ENCODE measurements at places on chromosomes 11 and 22. TPM values are rescaled to one million over a fixed set of nuclear protein-coding genes. Genes with fewer than 3 reads are reported as not detected.

The LIF gene
- 569 TPM for total RNA-seq

The GGT1 gene
- 23.6 TPM for total RNA-seq

The ENTHD1 gene
- 0.11 TPM for total RNA-seq

The ENDOD1 gene
- 23.4 TPM for total RNA-seq

DNA sequence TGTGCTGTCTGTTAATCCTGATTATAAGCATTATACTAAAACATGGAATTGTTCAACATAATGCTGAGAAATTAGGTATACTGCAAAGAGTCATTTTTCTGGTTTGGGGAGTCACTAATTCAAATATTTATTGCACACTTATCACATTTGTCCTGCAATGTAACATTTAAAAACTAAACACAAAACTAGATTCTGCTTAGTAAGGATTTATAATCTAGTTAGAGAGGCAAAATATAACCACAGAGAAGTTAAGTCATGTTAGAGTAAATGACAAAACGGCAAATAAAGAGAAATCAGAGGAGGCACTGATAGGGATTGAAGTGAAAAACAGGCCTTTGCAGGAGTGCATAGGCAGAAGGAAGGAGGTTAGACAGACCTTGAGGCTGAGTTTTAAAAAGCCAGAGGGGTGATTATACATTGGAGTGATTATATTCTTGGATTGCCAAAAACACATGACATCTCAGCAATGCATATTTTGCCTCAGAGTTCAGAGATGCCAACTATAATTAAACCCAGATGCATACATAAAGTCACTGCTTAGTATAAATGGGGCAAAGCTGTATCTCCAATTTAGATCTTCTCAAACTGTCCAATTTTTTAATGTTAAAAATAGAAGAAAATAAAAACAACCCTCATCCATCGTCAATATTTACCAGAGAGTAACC lies 49.7 kb downstream of the CCDC34 start:
- no peak for DNase-seq

- DNase-seq, result no peak
Observed at GRCh38 chr11:28223994-28224393, 115.8 kb downstream of the METTL15 start.

DNA sequence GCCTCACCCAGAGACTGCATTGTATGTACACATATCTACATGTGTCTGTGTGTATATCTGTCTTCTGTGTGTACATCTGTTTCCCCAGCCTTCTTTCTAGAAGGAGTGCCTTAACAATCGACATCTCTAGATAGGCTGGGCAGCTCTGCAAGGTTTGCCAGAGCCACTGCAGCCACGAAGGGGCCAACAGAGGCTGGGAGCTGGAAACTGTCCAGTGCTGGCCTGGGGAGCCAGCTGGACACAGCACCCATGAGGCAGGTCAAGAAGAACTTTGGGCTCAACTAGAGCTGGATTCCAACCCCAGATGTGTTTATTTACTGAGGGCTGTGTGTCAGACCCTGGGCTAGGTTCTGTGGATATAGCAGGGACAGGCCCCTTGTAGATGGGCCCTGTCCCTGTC lies 3.3 kb downstream of the SGSM1 start:
- DNase-seq, result no peak

- DNase-seq, result no peak
Observed at GRCh38 chr11:31956310-31956709, 134.6 kb upstream of the RCN1 start.

DNA sequence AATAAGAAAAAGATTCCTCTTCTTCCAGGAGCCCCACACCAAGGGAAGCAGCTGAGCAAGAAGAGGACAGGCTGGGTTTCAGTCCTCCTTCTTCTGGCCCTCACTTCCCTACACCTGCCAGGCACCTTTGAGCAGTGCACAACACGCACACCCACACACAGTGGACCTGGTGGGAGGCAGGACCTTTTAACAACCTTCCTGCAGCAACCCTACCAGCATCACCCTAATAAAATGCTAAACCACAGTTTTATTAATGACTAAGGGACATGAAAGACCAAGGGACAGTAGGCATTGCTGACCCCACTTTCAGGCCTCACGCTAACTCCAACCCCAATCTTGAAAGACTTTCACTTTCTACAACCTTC lies 12.2 kb downstream of the ARAP1 start:
- no peak for DNase-seq

Measured in activated CD8-positive, alpha-beta T cell treated with anti-CD3 and anti-CD28 coated beads, Interleukin-2, amount 10 ng/mL, durations not matched to agents 7 days and 5 days (primary cell).